ENCODE measurements at places on chromosomes 11 and 22.

- no peak for DNase-seq
These were observed 94.8 kb upstream of the TBCEL start for GRCh38 chr11:120929090-120929489.

DNA sequence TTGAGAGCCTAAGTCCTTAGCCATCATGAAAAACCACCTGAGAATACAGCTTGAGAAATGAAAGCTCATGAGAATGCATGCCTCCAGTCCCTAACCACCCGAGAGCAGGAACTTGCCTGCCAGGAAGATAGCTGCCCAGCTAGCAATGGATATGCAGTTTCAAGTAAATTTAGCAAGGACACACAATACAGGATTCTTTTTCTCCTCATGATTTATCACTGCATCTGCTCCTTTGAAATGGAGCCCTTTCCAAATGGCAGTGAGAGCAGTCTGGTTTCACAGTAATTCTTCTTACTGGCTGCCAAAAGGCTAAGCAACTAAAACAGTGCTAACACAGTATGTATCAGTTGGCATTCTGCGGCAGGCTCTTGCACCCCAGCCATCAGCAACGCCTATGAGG lies 109.9 kb downstream of the MICAL3 start:
- no peak for DNase-seq

- DNase-seq: no peak
These were observed 62.3 kb downstream of the PPFIBP2 start for GRCh38 chr11:7575841-7576725.

GRCh38 chr11:119816660-119817059 lies 87.7 kb upstream of the NECTIN1 start:
- DNase-seq: no peak

GRCh38 chr11:85088286-85088685 lies 538.9 kb downstream of the DLG2 start:
- no peak for DNase-seq

DNA sequence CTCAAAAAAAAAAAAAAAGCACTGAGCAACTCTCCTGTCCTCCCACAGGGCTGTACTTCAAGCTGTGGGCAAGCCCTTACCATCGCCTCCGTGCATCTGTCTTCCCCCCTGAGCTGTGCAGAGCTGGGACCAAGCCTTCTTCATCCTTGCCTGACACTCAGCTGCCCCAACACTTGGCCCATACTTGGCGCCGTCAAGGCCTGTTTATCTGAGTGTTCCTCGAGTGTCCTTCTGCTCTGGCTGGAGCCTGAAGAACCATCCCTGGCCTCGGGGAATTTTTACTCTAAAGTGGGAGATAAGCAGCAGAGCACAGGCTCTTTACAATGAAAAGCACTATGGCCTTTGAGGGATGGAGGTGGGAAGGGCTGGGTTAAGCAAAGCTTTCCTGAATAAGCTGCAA lies 1.6 kb upstream of the TIRAP start:
- no peak for DNase-seq

GRCh38 chr11:73399159-73399590 lies 23.0 kb downstream of the RELT start:
- no peak for DNase-seq

GRCh38 chr22:44592126-44592823 lies 94.2 kb upstream of the RTL6 start:
- DNase-seq: no peak

GRCh38 chr22:39241794-39242594 lies 2.8 kb downstream of the PDGFB start:
- no peak for DNase-seq

- no peak for DNase-seq
These were observed 20.0 kb downstream of the FIBIN start for GRCh38 chr11:27013781-27014361.

- DNase-seq: no peak
These were observed 3.2 kb upstream of the TBX1 start for GRCh38 chr22:19757140-19757984.

DNA sequence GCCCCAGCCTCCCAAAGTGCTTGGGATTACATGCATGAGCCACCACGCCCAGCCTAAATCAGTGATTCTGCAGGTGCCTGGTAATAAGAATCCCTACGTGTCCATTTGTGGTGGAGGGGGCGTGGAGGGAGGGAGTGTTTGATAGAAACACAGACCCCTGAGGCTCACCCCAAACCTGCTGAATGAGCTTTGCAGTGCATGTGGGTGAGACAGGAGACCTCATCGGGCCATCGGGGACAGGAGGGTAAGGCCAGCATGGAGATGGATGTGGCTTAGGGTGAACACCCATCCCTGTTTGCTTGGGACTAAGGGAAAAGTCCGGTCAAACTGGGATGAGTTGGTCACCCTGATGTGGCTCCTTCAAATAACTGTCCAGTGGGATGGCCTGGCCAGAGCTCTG lies 71.3 kb upstream of the ALX4 start:
- no peak for DNase-seq

DNA sequence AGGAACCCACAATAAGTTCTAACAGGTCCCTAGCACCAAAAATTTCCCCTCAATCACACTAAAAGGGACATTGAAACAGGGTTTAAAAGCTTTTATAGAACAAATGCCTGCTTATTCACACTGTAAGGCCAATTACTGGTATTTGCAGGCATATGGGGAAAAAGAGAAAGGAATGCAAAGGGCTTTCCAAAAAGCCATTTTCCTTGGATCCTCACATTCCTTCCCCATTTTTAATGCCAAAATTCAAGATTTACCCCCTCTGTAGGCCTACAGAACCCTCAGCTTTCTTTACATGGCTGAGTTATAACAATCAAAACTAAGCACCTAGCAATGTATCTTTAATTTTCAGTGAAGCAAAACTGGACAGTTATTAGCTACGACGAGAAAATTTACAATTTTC lies 102.0 kb downstream of the SBF2 start:
- no peak for DNase-seq

- DNase-seq: no peak
These were observed 17.3 kb upstream of the CDC42EP1 start for GRCh38 chr22:37542959-37543358.

DNA sequence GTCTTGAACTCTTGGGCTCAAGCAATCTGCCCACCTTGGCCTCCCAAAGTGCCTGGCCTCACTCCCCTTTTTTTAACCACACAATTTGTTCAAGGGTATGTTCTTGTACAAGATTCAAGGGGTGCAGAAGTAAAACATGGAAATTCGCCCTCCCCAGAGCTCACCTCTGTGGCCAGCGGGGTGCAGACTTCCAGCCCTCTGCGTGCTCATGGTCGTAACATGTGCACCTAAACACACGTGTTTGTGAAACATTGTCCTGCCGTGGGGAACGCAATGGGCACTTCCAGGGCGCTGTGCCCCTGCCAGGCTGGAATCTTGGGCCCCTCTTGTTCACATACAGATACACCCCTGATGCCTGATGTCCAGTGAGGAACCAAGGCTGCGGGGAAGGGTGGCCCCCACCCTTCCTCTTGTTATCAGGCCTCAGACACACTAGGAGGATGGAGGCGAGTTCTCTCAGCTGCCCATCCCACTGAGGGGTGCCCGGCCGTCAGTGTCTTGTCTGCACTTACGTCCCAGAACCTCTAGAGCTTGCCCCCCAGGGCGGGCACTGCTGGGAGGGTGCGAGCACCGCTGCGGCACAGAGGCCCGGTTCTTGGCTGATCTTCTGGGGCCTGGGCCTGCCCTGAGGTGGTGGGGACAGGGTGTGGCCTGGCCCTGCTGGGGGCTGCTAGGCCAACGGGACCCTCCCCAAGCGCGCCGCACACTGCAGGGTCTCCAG lies 4.1 kb upstream of the EPS8L2 start:
- no peak for DNase-seq

DNA sequence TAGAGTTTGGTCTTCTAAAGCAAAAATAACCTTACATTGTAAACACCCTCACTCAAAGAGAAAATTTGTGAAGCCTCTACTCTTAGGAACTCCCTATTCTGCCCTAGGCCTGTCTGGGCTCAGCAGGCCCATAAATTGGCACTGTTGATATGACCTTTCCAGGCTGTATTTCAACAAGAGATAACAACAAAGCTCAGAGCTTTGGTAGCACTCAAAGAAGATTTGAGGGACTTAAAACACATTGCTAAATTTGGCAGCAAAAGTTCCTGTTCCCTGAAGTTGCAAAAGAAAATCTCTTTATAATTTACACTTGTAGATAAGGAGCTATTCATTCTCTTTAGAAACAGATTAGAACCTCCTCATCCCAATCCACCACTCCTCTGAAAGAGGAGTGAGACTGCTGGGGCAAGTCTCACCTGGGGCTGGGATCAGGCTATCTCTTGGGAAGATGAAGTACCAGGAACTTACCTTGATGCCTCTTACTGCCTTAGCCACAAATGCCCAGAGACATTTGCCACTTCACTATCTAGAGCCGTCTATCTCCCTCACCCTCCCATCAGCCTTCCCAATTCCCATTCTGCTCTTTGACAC lies 110.4 kb upstream of the AKIP1 start:
- DNase-seq: no peak

GRCh38 chr11:30789270-30789669 lies 203.1 kb upstream of the MPPED2 start:
- DNase-seq: no peak

GRCh38 chr22:37484480-37485394 lies 1.4 kb downstream of the MFNG start:
- DNase-seq: peak; percentile 55

- DNase-seq: no peak
These were observed 38.3 kb downstream of the RAB30 start for GRCh38 chr11:83033371-83033770.

DNA sequence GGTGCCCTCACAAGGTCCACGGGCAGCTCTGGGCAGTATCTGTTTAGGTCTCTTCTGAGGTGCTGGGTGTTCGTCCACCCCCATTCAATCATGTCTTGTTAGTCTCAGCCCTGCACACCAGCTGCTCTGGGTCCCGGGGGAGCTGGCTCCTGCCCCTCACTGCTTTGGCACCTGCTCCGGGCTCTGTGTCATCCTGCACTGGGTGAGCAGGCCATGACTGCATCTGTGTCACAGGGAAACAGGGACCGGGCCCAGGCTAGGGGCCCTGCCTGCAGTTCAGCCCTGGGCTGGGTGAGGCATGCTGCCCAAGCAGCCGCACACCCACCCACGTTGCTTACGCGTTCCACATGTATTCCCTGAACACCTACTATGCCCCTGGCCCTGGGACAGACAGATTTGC lies 43.9 kb downstream of the ELFN2 start:
- no peak for DNase-seq

GRCh38 chr22:38271927-38272372 lies 860 bp downstream of the TMEM184B start:
- no peak for DNase-seq

DNA sequence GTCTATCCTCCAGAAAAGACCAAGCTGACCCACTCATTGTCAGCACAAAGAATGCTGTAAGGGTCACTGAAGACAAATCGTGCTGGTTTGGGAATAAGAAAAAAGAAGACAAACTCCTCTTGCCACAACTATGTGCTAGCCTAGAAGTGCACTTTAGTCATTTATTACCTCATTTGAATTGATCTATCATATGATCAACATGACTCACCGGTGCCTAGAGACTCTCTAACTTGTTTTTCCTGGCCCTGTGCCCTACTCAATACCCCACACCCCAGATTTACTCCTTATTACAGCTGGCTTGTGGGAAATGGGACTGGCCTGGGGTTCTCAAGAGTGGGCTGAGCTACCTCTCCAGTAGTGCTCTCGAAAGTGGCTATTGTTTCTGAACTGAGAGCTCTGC lies 35.9 kb upstream of the HORMAD2 start:
- no peak for DNase-seq

- no peak for DNase-seq
These were observed 9.3 kb downstream of the SLC37A2 start for GRCh38 chr11:125072218-125072960.

DNA sequence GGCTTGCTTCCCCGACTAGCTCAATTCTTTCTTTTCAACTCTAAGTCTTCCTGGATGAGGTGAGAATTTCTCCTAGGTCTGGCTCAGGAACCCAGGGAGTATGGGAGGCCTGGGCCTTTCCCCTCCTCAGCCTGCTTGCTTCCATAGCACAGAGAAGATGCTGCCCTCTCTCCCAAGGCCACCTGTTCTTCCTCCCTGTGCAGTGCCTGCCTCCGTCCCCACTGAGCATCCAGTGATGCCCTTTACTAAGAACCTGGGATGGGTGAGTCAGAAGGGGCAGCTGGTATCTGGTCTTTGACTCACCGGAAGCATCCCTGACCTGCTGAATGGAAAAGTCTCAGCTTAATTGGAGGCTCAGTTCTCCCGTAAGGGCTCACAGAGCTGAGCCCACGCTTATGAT lies 607.9 kb downstream of the BUD13 start:
- DNase-seq: no peak

DNA sequence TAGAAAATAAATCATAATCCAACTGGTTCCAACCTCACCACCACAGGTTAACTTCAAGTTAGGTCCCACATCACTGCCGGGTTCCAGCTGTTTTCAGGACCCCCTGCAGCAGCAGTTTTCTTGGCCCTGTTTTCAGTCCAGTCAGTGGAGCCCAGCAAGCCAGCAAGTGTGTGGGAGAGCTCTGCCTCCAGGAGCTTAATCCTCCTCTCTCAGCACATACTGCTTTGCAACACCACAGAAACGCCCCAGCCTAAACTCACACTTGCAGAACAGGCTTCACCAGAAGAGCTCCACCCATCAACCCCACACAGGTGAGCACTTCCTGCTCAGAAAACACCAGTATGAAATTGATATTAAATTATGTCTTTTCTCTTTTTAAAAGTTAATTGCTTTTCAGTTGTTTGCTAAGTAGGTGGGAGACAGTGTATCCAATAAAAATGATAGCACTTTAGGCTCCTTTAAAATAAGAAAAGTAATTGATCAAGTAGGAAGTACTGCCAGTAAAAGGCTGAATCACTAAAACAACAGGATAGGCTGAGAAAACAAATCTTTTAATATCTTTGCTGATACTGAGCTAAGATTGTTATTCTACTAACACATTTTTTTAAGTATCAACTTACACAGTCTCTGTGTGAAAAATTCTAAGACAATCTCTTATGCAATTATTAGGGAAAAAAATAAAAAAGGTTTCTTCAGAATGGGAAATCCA lies 81.5 kb upstream of the TP53AIP1 start:
- no peak for DNase-seq

DNA sequence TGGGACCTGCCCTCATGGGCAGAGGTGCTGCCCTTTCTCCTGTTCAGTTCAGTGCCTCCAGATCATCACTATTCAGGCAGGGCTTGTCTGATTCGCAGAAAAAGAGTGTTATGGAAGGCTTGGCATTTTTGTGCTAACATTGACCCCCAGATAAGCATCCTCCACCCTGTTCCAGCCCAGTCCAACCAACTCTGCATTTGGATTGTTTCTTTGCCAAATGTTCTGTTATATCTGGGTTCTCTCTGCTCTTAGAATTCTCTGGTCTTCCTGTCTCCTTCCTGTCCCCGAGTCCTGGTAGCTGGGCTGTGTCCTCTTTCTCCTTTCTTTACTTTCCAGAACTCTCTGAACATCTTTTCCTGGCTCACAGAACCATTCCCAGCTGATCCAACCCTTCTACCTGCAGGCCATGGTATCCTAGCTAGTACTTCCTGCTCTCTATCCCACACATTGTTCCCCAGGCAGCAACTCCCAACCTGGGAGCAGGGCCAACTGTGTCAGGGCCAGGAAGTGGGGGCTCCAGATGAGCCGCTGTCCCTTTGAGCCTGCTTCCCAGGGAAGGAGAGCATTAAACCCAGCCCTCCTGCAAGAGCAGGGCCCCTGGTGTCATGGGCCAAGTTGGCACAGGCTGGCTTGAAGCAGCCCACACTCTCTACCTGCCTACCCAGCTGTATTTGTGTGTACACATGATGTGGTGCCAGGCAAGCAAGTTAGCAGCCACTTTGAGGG lies 280.7 kb upstream of the CADM1 start:
- DNase-seq: no peak
